ENCODE measurements at places on chromosomes 2 and 18. TPM values are rescaled to one million over a fixed set of nuclear protein-coding genes. Genes with fewer than 3 reads are reported as not detected.

GRCh38 chr2:137912371-137912770 is 51.9 kb upstream of the HNMT start:
- no peak for DNase-seq

PLCL1 gene
- 3.6 TPM for total RNA-seq

GRCh38 chr2:136215908-136216472 is 98.0 kb upstream of the CXCR4 start:
- DNase-seq = no peak

- DNase-seq = no peak
Observed at GRCh38 chr2:165777522-165778186, 16.4 kb downstream of the GALNT3 start.

UBE2E3 gene
- total RNA-seq = 60.4 TPM

GRCh38 chr2:135142323-135142722 is 90.2 kb downstream of the RAB3GAP1 start:
- DNase-seq = no peak

DNA sequence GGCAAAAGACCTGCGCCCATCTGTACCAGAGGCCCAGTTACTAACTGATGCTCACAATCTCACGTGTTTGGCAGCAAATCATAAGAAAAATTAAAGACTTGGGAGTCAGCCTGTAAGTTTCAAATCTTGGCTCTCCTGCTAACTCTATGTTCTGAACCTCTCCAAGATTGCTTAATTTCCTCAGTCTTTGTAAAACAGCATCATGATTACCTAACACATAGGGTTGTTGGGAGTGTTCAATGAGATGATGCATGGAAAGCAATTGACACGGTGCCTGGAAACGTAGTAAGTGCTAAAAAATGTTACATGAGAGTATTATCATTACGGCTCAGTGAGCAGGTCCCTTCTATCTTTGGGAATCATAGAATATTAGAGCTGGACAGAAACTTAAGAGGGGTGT is 497.6 kb upstream of the TCF4 start:
- no peak for DNase-seq

DNA sequence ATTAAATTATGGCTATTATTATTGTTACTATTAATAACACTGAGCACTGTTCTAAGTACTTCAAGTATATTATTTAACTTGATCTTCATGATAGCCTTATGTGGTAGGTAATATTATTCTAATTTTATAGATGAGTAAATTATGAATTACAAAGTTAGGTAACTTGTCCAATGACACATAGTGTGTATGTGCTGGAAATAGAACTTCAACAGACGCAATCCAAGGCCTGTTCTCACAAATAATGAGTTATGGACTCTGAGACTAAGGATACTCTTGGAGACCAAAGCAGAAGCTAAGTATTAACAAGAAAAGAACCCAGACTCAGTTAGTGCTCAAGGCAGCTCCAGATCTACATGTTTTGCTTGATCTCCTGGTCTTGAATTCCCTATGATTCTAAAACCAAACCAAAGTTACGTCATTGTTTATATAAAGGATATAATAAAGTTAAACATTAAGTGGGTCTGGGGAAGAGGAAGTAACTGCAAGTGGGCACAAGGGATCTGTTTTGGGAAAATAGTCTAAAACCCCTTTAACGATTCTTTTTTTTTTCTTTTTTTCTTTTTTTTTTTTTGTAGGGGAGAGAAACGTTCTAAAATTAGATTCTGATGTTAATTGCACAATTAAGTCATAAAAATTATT is 211.3 kb downstream of the ERBB4 start:
- no peak for DNase-seq

Measured in mesenteric fat pad (tissue), 1 donor.